Left renal cortex interstitium (tissue), 4 donors: ENCODE measurements at places on chromosomes 3 and 15.

DNA sequence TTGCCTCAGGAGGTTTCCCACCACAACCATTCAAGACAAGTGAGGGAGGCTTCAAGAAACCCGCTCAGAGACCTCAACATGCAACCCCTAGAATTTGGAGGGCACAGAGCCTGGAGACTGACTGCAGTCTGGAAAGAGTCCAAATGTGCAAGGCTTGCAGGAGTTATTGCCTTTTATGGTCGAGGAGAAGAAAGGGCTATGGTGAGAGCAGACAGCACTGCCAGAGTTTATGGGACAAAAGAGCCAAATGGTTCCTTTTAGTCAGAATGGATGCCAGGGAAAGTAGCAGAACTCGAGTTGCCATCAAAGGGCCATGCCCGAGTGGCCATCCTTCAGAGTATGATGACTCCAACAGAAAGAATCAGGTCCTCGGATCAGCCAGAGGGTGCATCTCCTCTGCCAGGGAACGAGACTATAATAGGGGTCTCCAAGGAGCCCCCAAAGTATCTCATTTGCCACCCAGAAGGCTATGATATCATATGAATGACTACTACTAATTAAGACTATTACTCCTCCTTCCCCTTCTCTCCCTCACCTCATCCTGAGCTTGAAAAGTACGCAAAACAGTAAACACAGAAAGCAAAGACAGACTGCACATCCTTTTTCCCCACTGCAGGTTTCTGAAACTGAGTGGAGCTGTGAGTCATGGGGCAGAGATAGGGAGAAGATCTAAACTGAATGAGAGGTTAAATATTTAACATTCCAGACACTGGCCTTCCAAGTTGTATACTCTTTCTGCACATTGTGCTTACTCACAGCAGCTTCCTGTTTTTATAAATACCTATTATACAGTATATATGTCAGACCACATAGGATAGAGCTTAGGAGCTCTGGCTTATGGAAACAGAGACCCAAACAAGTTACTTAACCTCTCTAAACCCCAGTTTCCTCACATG is 33.9 kb upstream of the TMCO5A start:
- no peak for DNase-seq

GRCh38 chr3:112779011-112779410 is 67.7 kb downstream of the CD200R1L start:
- no peak for DNase-seq

- DNase-seq = no peak
Measured at GRCh38 chr3:153166206-153166605, 4.2 kb downstream of the RAP2B start.

GRCh38 chr3:157914882-157915281 is 191.3 kb downstream of the SHOX2 start:
- DNase-seq = no peak

- no peak for DNase-seq
Measured at GRCh38 chr3:3240986-3241385, 61.5 kb upstream of the CRBN start.

GRCh38 chr15:58212909-58213526 is 74.8 kb downstream of the AQP9 start:
- DNase-seq = no peak

GRCh38 chr3:143763564-143764162 is 84.6 kb downstream of the SLC9A9 start:
- DNase-seq = no peak

- DNase-seq = no peak
Measured at GRCh38 chr3:175073219-175073905, 214.2 kb downstream of the NAALADL2 start.
